Fibroblast of skin of scalp (primary cell): ENCODE measurements at places on chromosomes 7 and 10.

- DNase-seq: peak; percentile 77
Measured at GRCh38 chr7:115087437-115087836, 165.5 kb downstream of the MDFIC start.

- DNase-seq: no peak
Measured at GRCh38 chr7:28149291-28150101, 31.1 kb downstream of the JAZF1 start.

DNA sequence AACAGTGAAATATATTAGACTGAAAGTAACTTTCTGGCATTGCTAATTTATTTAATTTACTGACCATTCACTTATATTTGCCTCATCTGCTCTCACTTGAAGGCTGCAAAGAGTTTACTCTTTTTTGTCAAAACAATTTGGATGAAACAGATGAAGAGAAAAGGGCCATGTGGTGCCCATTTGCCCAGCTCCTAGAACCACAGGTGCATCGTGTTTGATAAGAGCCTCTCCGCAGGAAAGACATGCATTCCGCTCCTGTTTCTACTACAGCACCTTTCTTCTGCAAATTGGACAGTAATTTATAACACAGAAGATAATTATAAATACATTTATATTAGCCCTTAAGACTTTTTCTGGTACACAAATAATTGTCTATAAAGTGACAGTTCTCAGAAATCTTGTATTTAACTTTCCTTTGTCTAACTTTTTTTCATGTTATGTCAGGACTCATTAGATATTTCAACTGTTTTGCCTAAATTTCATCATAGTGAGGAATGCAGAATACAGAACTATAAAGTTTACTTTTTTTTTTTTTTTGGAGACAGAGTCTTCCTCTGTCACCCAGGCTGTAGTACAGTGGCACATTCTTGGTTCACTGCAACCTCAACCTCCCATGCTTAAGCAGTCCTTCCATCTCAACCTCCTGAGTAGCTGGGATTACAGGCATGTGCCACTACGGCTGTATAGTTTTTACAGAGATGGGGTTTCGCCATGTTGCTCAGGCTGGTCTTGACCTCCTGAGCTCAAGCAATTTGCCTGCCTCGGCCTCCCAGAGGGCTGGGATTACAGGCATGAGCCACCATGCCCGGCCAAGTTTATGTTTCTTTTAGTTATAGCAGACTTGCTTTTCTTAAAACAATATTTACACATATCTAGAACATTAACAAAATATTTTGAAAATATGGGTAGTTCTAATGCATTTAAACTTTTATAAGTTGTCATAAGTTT lies 869 bp downstream of the LAMB4 start:
- peak; percentile 36 for DNase-seq

- no peak for DNase-seq
Measured at GRCh38 chr7:127890726-127891125, 140.5 kb downstream of the LRRC4 start.

DNA sequence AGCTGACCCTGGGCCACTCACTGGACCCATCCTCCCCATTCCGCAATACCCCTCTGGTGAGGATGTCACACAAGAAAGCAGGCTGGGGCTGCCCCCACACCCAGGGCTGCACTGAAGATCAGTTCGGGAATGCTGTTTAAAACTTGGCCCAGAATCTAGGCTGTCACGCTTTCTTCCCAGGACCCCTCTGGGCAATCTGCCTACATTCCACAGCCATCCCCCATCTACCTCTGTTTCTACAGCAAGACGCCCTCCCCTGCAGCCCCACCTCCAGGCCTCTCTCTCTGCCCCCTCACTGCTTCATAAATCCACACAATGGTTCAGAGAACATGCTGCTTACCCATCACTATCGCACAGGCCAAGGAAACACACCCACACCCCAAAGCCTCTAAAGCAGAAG lies 36.1 kb downstream of the XPNPEP1 start:
- peak; percentile 25 for DNase-seq

DNA sequence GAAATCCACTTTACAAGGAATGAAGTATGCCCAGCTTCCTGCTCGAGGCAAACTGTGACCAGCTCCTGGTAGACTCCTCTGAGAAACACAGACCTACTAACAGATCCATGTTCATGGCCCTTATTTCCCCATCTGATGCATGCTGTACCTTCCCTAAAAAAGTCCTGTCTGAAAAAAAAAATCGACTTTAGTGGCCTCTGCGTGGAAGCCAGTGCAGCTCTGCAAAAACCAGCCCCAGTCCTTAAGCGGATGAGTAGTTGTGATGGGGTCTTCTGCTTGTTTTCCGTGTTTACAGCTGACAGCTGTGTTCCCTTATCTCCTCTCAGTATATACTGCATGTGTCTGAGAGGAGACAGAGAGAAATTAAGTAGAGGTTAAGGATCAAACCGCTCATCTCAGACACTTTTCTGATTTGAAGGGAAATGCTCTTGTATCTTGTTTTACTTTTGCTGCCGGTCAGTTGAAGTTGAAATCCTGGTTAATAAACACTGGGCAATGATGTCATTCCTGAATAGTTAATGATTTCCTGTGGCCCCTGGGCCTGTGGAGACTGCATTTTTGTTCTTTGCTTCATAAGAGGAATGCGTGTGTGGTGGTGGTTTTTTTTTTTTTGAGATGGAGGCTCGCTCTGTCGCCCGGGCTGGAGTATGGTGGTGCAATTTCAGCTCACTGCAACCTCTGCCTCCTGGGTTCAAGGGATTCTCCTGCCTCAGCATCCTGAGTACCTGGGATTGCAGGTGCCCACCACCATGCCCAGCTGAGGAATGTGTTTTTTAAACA lies 67.6 kb downstream of the DOCK1 start:
- DNase-seq: peak; percentile 88

DNA sequence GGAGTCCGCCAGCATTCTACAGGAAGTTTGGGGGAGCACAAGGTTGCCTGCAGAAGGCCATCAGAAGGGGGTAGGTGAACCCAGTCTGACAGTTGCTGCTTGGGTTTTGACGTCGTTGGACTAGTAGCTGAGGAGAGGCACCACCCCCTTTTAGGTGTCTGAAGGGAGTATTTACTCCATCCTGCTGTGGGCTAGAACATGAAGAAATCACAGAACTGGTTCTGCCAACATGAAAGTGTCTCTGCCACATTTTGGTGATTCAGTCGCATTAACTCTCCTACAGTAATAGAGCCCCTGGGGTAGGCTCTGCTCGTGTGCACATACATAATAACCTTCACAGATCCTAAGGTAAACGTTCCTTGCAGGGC lies 834 bp upstream of the TRIL start:
- no peak for DNase-seq

GRCh38 chr7:77802557-77803405 lies 4.2 kb downstream of the PHTF2 start:
- DNase-seq: no peak

DNA sequence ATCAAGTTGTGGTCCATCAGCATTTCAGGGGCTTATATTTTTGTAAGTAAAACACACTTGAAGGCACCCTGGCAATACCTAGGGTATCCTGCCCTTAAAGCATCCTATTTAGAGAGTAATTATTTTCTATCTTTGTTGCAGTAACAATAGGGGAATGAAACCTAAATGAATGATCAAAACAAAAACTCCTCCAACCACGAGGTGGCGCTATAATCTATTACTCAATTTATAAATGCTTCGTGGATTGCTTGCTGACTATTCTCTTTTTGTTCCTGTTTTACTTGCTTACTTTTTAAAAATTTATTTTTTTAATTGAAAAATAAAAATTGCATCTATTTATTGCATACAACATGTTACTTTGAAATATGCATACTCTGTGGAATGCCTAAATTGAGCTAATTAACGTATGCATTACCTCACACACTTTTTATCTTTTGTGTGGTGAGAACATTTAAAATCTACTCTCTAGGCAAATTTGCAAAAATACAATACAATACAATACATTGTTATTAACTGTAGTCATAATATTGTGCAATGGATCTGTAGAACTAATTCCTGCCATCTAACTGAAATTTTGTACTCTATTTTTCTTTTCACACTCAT lies 147.7 kb upstream of the BMPER start:
- DNase-seq: peak; percentile 60

DNA sequence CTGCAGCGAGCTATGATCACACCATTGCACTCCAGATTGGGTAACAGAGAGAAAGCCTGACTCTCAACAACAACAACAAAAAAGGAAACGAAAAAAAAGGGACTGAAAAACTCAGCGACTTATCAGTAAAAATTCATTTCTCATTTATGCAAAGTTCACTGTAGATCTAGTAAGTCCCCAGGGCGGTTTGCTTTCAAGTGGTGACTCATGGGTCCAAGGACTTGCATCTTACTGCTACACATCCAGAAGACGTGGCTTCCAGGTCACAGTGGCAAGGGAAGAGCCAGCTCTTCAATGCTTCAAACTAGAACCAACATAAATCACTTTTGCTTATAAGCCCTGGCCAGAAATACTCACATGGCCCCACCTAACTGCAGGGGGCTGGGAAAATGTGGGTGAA lies 178.3 kb upstream of the AUTS2 start:
- peak; percentile 61 for DNase-seq

DNA sequence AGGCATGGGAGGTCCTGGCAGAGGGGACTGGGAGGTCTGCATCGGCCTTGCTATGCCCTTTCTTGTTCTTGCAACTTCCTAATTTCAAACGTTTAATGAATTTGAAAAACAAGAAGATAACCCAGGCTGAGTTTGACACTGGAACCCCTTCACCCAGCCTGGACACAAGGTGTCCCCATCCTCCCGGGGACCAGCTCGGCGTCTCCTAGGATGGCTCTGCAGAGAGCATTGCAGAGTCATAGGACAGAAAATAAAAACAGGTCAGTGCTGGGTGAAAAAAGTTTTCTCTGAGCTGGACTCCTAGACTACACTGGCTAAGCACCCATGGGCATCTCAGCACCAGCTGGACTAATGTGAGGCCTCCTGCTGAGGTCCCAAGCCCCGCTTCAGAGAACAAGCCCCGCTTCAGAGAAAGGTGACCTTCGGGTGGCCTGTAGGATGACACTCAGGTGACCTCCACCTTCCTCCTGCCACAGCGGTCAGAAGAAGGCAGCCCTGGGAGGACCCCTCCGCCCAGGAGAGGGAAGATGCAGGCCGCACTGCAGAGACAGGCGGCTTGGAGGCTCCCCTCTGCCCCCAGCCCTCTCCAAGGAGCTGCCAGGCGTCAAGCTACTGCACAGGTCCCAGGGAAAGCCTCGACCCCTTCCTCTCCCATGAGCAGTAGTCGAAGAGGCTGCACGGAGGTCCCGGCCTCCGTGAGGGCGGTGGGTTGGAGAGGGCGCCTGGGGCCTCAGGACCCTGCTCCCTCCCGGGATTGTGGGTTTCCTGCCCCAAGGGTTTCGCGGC lies 9.3 kb upstream of the UNCX start:
- DNase-seq: no peak
